ENCODE measurements at places on chromosomes 3 and 15. TPM values are rescaled to one million over a fixed set of nuclear protein-coding genes. Genes with fewer than 3 reads are reported as not detected.

Gene KBTBD13
- total RNA-seq, result not detected

Gene UBE2Q2
- total RNA-seq, result 26.7 TPM

Gene SERPINI2
- total RNA-seq, result 0.70 TPM

DNA sequence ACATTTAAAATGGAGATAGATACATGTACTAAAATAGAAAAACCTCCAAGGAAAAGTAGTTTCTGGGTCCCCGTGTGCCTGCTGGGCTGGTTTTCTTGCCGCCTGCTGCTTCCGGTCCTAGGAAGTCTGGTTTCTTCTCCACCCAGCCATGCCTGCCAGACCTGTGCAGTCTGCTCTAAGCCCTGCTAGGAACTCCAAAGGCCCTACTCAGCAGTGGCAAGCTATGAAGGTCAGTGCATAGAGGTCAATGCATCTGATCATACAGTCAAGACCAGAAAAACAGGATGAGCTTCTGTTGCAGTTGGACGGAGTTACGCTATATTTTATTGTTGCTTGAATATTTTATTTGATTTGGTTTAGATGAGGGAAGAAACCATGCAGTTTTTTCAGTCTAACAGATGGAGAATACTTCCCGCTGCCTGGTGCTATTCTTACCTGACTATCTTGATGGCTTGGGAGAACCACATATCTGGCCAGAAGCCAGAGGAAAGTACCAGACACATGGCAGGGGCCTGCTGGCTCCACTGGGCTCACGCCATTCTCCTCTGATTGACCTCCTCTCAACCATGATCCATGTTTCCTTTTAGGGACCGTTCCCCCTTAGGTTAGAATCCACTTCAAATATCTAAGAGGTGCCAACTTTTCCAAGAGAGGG is 226.8 kb upstream of the ST8SIA2 start:
- no peak overlapping the region for H3K4me3 ChIP-seq
- peaks cover 27% of the 10 kb centered on the region for H3K4me1 ChIP-seq
- DNase-seq, result no peak
- H3K27me3 ChIP-seq, result no peaks in the 10 kb centered on the region

DNA sequence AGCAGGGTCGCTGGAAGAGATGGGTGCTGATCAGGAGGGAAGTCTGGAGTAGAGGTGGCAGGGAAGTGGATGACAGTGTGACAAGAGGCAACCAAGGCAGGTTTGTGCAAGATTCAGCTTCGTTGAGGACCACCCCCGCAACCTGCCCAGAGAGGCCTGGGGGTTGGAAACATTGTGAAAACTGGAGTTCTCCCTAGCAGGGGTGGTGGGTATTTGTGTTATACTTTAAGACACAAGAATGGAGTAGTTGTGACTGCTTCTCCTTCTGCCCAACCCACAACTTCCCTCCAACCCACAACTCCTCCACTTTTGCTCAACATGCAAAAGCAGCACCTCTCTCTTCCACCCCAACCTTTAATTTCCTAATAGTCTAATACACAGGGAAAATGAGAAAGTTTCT is 8.6 kb upstream of the ARNT2 start:
- no peaks in the 10 kb centered on the region for H3K4me1 ChIP-seq
- no peak for DNase-seq
- H3K27me3 ChIP-seq, result peaks cover 10% of the 10 kb centered on the region
- no peaks in the 10 kb centered on the region for H3K36me3 ChIP-seq
- no peak overlapping the region for H3K4me3 ChIP-seq

Gene DOCK3
- total RNA-seq, result 5.9 TPM

DNA sequence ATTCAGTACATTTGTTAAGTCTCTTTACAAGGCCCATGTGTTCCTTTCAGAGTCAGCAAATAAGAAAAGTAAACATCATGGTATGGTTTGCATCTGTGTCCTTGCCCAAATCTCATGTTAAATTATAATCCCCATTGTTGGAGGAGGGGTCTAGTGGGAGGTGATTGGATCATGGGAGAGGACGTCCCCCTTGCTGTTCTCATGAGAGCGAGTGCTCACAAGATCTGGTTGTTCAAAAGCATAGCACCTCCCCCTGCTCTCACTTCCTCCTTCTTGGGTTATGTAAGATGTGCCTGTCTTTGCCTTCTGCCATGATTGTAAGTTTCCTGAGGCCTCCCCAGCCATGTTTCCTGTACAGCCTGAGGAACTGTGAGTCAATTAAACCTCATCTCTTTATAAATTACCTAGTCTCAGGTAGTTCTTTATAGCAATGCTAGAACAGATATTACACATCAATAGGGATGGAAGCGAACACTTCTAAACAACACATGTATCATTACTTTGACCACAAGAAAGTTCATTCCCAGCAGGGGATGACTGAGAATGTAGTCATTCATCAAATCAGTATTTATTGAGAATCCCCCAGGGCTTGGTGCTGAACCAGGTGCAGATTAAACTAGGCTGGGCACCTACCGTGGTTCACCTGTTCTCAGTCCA is 4.1 kb downstream of the EFCAB12 start:
- no peak for DNase-seq
- H3K27me3 ChIP-seq, result peaks cover 15% of the 10 kb centered on the region
- H3K4me3 ChIP-seq, result no peak overlapping the region
- H3K4me1 ChIP-seq, result peaks cover 29% of the 10 kb centered on the region
- no peak overlapping the region for H3K27ac ChIP-seq
- peaks cover 4% of the 10 kb centered on the region for H3K36me3 ChIP-seq

- no peaks in the 10 kb centered on the region for H3K4me1 ChIP-seq
- H3K27ac ChIP-seq, result no peak overlapping the region
- no peak overlapping the region for H3K4me3 ChIP-seq
- H3K27me3 ChIP-seq, result no peaks in the 10 kb centered on the region
These were observed 712.0 kb downstream of the NAALADL2 start for GRCh38 chr3:175571096-175571495.

DNA sequence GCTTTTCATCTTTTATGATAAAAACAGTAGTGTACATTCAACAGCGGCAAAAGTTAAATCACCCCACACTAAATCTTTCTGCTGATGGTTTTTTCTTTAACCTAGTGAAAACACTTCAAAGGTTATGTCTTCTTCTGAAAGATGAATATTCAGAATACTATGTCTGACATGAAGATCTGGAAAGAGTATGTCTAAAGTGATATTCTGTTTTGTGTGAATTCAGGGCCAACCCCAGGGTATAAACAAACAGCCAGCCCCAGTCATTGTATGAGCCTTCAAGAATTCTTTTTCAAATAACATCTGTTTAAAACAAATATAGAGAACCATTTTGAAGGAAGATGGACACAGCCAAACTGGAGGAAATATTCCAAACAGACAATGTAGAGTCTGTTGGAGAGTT is 581.0 kb upstream of the NAALADL2 start:
- peaks cover 4% of the 10 kb centered on the region for H3K36me3 ChIP-seq
- H3K4me3 ChIP-seq, result no peak overlapping the region
- H3K27ac ChIP-seq, result no peak overlapping the region
- no peak for DNase-seq
- H3K4me1 ChIP-seq, result no peaks in the 10 kb centered on the region

DNA sequence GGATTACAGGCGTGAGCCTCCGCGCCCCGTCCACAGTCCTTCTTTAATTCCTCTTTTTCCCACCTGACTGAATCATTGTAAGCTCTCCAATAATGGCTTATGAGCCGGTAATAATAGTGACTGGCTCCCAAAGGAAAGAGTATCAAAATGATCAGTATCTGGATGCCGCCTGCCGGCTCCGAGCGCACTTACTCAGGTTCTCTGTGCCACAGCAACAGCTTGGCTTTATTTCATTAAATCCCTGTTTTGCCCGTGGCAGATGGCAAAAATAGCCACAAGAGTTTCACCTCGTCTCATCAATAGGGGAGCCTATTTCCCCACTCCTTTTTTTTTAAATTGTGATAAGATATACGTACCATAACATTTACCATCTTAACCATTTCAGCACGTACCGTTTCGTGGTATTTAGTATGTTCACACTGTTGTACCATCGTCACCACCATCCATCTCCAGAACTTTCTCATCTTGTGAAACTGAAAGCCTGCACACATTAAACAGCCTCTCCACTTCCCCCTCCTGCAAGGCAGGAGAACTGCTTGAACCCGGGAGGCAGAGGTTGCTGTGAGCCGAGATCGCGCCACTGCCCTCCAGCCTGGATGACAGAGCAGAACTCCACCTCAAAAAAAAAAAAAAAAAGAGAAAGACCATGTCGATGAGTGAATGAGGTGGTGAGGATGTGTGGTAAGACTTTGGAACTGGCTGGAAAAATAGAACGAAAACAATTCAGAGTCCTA is 80.7 kb upstream of the DLG1 start:
- no peak for DNase-seq
- H3K27me3 ChIP-seq, result peaks cover 7% of the 10 kb centered on the region
- H3K4me1 ChIP-seq, result peaks cover 11% of the 10 kb centered on the region
- H3K36me3 ChIP-seq, result no peaks in the 10 kb centered on the region
- no peak overlapping the region for H3K4me3 ChIP-seq

DNA sequence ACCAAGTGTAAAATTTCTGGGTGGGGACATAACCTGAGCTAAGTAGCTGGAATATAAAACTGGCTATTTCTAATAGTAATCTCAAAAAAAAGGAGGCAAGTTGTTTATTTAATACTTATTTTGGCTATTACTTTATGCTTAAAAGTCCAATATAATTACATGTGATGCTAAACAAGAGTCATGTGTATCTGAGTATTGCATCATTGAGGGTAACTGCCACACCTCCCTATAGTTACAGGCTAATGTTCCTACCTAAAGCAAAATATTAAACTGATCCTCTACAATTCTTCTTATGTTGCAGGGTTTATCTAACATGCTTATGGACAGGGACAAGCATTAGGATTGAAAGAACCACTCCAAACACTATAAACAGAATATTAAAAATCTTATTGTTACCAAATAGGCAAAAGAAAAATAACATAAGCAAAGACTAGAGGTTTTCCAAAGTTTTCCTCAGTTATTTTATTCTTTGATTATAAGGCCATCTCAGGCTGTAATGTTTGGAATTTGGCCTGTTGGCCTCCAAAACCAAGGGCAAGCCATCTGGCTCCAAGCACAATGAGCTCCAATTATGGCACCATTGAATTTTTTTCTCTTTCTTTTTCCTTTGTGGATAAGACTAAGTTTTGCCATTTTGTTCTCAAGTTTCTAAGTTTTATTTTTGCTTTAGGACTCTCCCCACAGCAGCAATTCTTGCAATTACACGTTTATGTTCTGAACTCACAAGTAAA is 75.8 kb upstream of the ABI3BP start:
- H3K4me1 ChIP-seq, result peaks cover 4% of the 10 kb centered on the region
- no peak for DNase-seq
- no peaks in the 10 kb centered on the region for H3K36me3 ChIP-seq
- H3K4me3 ChIP-seq, result no peak overlapping the region
- no peak overlapping the region for H3K27ac ChIP-seq
- no peaks in the 10 kb centered on the region for H3K27me3 ChIP-seq

Gene CATSPER2
- total RNA-seq, result 5.1 TPM

DNA sequence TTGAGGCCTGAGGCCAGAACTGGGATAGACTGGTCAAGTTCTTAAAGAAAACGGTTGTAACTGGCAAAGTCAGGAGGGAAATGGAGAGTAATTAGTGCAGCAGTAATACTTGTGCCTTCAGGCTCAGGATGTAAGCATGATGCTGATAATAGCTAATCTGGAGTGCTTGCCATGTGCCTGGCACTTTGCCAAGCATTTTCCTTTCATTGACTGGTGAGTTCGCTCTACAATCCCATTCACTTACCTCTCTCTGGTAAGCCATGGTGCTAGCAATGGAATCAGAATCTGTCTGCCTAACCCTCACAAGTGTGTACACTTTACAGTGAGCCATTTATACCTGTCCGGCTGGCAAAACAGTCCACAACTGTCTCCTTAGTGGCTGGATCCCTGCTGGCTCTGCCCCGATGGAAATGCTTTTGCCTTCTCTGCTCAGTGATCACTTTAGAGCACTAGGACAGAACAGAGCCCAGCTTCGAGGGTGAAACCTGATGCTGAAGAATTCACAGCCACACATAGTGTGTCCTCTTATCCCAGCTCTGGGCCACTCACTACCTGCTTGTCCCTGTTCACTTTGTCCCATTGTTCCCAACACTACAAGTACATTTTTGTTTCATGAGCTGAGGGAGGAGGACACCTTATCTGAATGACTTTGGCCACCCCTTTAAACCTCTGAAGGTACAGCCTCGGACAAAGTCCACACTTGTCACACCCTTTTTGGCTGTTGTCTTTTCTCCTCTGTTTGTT is 10.3 kb downstream of the CHP1 start:
- no peak for DNase-seq
- peaks cover 4% of the 10 kb centered on the region for H3K4me1 ChIP-seq
- H3K27me3 ChIP-seq, result no peaks in the 10 kb centered on the region
- no peak overlapping the region for H3K4me3 ChIP-seq
- peaks cover 6% of the 10 kb centered on the region for H3K36me3 ChIP-seq

GRCh38 chr3:24387493-24387892 is 107.2 kb downstream of the THRB start:
- no peaks in the 10 kb centered on the region for H3K36me3 ChIP-seq
- no peak overlapping the region for H3K27ac ChIP-seq
- no peak for DNase-seq
- no peaks in the 10 kb centered on the region for H3K27me3 ChIP-seq
- H3K4me1 ChIP-seq, result no peaks in the 10 kb centered on the region

GRCh38 chr3:176787506-176787905 is 409.8 kb downstream of the TBL1XR1 start:
- H3K27me3 ChIP-seq, result no peaks in the 10 kb centered on the region
- no peak for DNase-seq
- H3K4me3 ChIP-seq, result no peak overlapping the region
- H3K27ac ChIP-seq, result no peak overlapping the region

DNA sequence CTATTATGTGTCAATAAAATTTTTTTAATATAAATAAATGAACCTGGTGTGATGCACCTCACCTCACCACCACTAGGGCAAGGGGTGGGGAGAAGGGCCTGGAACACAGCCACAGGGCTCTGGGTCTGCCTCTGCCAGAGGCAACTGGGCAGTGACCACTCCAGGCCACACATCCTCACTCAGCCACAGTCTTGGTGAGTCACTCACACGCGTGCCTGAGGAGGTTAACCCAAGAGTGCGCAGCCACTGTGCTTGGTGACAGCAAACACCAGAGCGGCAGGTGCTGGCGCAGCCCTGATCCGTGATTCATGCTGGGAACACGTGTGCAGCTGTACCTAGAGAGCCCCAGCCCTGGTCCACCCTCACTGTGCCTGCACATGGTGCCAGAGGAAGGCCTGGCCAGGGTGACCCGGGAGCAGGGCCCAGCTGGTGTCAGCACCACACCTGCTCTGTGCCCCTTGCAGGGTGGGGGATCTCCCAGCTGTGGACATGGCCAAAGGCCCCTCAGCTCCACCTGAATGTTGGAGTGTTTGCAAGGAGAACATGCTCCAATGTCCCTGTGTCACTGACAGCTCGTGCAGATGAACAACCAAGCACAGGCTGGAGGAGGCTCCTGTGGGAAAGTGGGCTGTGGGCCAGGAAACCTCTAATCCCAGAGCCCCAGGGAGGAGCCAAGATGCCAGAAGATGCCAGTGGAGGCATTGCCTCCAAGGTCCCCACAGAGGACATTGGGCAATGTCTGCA is 2.1 kb downstream of the SLC41A3 start:
- H3K4me3 ChIP-seq, result peak overlapping the region; percentile 51
- H3K27ac ChIP-seq, result no peak overlapping the region
- peaks cover 9% of the 10 kb centered on the region for H3K36me3 ChIP-seq
- DNase-seq, result no peak

Gene SGO1
- total RNA-seq, result 18.8 TPM

All from type B pancreatic cell (in vitro differentiated cells).